ENCODE measurements at places on chromosomes 16 and 17.

GRCh38 chr17:1714980-1715802 lies 5.0 kb upstream of the TLCD2 start:
- DNase-seq, result peak; percentile 72

GRCh38 chr17:48814504-48814903 lies 2.5 kb downstream of the TTLL6 start:
- no peak for DNase-seq

GRCh38 chr16:59212492-59213024 lies 478.4 kb upstream of the GOT2 start:
- DNase-seq, result no peak

- no peak for DNase-seq
Measured at GRCh38 chr17:43363181-43363925, 35.4 kb upstream of the ARL4D start.

- no peak for DNase-seq
Measured at GRCh38 chr17:917391-917811, 62.2 kb downstream of the NXN start.

DNA sequence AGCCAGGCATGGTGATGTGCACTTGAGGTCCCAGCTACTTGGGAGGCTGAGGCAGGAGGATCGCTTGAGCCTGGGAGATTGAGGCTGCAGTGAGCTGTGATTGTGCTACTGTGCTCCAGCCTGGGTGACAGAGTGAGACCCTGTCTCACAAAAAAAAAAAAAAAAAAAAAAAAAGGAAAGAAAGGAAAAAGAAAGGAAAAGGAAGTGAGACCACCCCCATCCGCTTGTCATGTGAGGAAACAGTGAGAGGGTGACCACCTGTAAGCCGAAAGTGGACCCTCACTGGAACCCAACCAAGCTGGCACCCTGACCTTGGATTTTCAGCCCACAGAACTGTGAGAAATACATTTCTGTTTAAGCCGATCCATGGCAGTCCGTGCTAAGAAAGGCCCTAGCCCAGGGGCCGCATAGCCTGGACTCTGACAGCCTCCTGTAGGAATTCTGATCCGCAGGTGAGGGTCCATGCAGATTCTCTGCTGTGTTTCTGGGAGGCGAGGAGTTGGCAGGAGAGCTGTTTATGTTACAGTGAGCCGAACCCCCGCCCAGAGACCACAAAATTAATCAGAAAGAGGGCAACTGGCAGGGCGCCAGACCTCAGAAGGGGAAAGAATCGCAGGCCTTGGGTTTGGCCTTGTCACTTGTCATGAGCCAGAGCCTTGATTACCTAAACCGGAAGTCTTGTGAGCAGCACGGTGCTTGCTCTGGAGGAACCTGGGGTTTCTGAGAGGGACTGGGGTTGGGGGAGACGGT lies 945 bp downstream of the SGSH start:
- DNase-seq, result peak; percentile 56

- DNase-seq, result no peak
Measured at GRCh38 chr16:48605518-48606110, 4.4 kb downstream of the N4BP1 start.

DNA sequence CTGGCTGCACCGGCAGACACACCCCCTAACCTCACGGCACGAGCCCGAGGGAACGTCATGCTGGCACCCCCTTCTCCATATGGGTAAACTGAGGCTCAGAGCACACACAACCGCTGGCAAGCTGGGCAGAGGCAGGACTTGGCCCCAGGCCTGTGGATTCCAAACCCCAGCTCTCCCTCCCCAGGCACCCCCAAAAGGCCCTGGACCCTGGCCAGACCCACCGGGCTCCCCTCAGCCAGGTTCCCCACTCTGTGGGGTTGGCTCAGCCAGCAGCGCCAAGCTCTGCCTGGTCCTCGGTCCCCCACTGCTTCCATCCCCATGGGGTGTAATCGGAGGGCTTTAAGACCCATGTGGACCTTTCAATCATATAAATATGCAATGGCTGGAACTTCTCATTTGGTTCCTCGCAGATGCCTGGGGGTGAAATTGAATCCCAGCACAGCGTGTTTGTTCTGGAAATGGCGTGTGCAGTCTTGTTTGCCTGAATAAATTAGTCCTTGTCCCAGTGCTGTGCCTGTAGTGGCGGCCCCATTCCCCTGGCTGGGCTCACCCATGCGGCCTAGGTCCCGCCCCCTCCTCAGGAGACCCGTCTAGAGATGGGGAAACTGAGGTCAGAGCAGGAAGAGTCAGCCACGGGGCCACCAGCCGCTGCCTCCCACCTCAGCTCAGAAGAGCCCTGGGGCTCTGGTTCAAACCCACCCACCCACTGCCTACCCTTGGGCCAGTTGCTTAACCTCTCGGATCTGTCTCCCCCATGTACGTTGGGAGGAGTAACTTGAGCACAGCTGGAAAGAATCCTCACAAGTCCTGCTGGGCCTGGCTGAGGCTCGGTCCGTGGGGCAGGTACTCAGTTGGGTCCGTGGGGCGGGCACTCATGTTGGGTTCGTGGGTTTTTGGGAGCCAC lies 57.3 kb downstream of the ZFPM1 start:
- DNase-seq, result no peak

GRCh38 chr17:18368946-18369345 lies 5.6 kb upstream of the SHMT1 start:
- no peak for DNase-seq

DNA sequence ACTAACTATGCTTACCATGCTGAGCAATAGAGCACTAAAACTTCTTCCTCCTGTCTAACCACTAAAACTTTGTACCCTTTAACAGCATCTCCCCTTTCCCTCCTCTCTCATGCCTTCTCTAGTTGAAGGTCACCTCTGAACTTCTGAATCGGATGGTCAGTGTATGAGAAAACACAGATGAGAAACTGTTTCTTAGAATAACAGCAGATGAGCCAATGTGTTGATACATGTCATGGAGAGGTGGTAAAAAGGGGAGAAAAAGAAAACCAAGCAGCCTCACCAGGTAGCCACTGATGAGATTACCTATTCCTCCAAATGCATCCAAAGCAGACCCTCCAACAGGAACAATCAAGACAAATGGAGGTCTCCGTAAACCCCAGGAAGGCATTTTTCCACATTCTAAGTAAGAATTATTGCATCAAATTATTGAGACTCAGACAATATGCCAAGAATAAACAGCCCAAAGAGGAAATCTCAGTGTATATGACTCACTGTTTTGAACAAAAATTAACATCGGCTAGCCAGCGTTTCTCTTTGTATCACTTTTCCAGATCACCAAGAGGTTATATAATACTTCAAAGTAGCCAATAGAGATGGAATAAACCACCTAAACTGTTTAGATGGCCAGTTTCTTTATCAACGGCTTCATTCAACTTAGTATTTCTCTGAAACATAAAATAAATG lies 793.3 kb upstream of the SOX9 start:
- no peak for DNase-seq

GRCh38 chr16:86083382-86084002 lies 184.5 kb downstream of the IRF8 start:
- no peak for DNase-seq

DNA sequence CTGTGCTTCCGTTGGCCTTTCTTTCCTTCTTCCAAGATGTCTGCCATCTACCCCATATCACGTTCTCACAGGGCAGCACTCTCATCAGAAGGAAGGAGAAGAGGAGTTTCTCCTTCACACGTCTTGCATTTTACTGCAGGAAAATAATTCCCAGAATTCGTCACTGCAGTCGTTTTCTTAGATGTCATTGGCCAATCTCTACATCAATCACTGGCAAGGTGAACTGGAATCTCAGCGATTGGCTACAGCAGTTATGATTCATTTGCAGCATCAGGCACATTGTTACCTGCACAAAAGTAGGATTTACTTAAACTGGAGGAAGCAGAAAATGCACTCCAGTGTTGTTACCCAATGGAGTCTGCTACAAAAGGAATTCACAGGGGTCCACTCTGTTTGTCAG lies 277.2 kb upstream of the RBFOX1 start:
- no peak for DNase-seq

GRCh38 chr16:52727849-52728248 lies 180.9 kb upstream of the TOX3 start:
- no peak for DNase-seq

GRCh38 chr17:75652341-75652740 lies 14.6 kb downstream of the RECQL5 start:
- DNase-seq, result no peak

- no peak for DNase-seq
Measured at GRCh38 chr17:32518646-32519227, 31.9 kb downstream of the CDK5R1 start.

DNA sequence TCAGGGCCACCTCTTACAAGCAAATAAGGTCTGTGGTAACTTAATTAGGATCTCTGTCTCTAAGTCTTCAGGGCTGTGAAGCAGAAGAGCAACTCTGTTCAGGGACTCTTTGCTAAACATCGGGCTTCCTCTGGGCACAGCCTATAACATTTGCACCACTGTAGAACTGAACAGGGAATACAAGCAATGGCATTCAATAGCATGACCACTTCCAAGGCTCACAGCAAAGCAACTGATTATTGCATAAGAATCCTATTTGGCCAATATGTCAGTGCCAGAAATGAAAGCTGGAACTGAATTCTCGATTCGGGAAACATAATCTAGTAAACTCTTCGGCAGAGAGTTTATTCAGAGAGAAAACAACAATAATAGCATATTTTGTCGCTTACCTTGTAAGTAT lies 92.2 kb upstream of the AMZ2 start:
- no peak for DNase-seq

DNA sequence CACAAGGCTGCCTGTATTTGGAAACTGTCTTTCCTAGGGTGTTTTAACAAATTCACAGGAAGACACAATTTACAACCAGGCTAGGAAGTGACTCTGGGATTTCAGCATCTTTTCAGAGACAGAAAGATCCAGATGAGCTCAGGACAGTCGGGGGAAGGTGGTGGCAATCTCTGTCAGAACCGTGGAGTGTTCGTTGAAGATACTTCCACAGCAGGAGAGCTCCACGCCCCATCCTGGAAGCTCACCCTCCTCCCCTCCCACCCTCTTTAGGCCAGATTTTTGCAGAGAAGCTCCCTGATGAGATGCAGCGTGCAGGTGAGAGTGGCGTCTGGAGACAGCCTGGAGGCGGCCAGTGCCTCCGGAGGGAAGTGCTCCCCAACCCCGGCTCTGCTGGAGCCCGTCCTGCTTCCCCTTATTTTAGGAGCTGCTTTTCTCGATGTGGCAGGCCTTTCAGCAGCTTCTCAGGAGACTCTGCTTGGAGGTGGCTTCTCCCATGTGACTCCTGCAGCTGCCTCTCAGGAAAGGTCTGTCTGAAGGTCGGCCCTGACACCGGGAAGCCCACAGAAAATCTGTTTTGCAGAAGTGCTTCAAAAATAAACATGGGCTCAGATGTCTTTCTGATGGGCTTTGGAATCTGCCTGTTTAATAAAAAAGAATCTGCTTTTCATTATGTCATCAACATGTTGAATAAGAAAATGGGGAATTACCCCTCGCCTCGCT lies 186.4 kb upstream of the CHMP6 start:
- DNase-seq, result no peak

- DNase-seq, result no peak
Measured at GRCh38 chr17:35716897-35717465, 14.5 kb upstream of the RASL10B start.

DNA sequence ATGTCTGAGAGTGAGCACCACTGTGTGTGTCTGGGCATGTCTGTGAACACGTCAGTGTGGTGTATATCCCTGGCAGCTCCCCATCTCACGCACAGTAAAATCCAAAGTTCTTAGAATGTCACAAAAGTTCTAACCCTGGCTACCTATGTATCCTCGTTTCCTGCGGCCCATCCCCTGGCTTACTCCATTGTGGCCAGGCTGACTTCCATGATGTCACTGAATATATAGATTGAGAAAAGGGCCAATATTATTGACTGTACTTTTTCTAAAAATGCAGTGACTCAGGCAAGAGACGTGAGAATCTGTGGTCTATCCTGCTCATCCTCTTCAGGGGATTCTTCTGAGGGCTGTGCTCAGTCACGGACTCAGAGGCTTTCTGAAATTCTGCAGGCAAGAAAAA lies 963 bp upstream of the METTL22 start:
- no peak for DNase-seq

DNA sequence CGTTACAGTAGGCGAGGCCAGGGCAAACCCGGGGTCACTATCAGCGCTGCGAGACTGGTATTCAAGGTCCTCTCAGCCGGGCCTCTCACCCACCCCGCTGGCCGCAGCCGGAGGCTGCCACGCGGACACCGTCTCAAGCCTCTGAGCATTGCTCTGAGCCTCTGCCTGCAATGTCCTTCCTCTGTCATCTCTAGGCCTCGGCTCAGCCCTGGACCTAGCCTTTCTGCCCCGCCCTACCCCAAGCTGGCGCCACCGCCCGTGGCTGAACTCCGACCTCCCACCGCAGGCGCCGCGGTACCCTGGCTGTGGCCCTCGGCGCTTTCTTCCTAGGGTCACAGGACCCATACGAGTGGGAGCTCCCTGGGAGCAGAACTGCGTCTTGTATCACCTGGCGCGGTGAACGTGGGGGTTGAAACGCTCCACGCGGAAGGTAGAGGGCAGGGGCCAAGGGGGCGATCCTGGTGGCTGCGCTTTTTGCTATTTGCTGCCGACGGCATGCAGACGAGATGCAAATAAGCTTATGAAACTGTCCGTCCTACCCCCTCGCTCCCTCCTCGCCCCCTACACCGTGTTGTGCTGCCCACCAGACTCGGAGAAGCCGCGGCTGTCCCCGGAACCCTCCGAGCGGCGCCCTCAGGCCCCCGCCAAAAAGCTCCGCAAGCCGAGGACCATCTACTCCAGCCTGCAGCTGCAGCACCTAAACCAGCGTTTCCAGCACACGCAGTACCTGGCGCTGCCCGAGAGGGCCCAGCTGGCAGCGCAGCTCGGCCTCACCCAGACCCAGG lies 3.7 kb downstream of the DLX4 start:
- no peak for DNase-seq

- no peak for DNase-seq
Measured at GRCh38 chr16:84220851-84221250, 19.0 kb downstream of the KCNG4 start.

- DNase-seq, result no peak
Measured at GRCh38 chr16:4868026-4868425, 20.7 kb downstream of the UBN1 start.

- no peak for DNase-seq
Measured at GRCh38 chr17:40093580-40094201, 6.7 kb downstream of the NR1D1 start.

DNA sequence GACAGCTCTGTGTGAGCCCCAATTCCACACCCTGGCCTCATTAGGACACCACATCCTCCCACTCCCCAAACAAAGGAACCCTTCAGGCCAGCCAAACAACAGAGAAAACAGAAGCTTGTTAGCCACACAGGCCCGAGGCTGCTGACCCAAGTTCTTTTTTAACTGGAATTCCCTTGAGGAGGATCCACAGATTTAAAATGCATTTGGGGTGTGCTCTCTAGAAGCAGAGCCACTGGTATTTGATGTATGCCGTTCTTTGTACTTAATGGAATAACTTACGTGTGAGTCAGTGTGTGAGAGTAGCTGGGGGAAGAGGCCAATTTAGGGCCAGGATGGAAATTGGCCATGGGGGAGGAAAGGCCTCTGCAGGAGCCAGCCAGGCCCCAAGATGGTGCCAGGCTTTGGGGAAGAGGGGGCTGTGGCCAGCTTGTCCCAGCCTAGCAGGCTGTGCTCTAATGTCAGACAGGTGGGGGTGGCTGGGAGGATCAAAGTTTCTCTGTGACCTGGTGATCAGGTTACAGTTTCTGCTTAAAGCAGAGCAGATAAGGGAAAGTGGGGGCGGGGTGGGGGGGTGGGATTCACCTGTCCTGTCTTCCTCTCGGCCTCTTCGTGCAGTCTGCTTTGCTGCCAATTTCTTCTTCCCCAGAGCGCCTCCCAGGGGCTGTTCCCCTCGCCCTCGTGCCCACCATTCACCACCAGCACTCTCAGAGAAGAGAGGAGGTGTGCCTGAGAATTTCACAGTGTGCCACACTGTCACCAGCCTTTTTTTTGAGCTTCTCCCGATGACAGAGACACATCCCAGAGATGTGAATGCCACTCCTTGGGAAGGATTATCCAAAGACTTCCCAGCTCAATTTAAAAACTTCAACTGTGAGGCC lies 50.8 kb downstream of the TOM1L2 start:
- peak; percentile 97 for DNase-seq

All from HS-27A (cell line).